ENCODE measurements at places on chromosomes 1 and 21. TPM values are rescaled to one million over a fixed set of nuclear protein-coding genes. Genes with fewer than 3 reads are reported as not detected.

The PGBD5 gene
- 2.6 TPM for total RNA-seq

GRCh38 chr1:29628190-29628589 is 391.9 kb downstream of the PTPRU start:
- H3K4me3 ChIP-seq: no peak overlapping the region
- no peaks in the 10 kb centered on the region for H3K36me3 ChIP-seq
- H3K27me3 ChIP-seq: no peaks in the 10 kb centered on the region
- no peak for DNase-seq

DNA sequence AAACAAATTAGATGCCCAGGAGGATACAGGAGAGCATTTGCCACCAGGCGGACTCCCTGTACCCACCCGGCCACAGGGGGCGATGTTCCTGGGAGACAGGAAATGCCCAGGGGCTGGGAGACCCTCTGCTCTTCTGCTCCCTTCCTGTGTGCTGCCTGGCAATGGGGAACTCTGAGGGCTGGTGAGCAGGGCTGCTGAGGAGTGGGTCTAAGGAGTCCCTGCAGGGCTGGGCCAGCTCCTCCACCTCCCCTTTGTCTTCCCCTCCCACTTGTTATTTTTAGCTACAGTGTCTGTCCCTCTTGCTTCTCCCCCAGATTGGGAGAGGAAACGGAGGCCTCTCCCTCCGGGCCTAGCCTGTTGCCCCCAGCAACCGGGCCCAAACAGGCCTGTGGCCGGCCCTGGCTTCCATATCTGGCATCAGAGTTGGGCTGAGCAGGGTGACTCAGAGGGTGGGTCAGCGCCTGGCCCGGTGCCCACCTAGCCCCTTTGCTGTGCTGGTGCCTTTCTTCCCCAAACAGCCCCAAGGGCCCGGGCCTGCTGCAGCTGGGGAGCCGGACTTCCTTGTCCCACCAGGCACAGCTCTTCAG is 11.6 kb downstream of the LMNA start:
- H3K4me1 ChIP-seq: peaks cover 93% of the 10 kb centered on the region
- DNase-seq: peak; percentile 82
- H3K27ac ChIP-seq: peak overlapping the region; percentile 96
- H3K36me3 ChIP-seq: peaks cover 7% of the 10 kb centered on the region

The PROK1 gene
- total RNA-seq: not detected

- no peak overlapping the region for H3K27ac ChIP-seq
- H3K36me3 ChIP-seq: no peaks in the 10 kb centered on the region
- no peak overlapping the region for H3K4me3 ChIP-seq
These were observed 27.0 kb downstream of the ALPL start for GRCh38 chr1:21536218-21536617.

GRCh38 chr1:171468120-171468750 is 17.1 kb upstream of the PRRC2C start:
- no peak for DNase-seq
- H3K36me3 ChIP-seq: no peaks in the 10 kb centered on the region
- no peak overlapping the region for H3K27ac ChIP-seq
- no peaks in the 10 kb centered on the region for H3K27me3 ChIP-seq
- no peak overlapping the region for H3K4me3 ChIP-seq
- H3K4me1 ChIP-seq: no peaks in the 10 kb centered on the region

GRCh38 chr1:24786191-24786590 is 40.9 kb downstream of the CLIC4 start:
- H3K4me3 ChIP-seq: no peak overlapping the region
- no peaks in the 10 kb centered on the region for H3K36me3 ChIP-seq
- H3K27ac ChIP-seq: peak overlapping the region; percentile 2
- DNase-seq: no peak
- H3K4me1 ChIP-seq: no peaks in the 10 kb centered on the region
- no peaks in the 10 kb centered on the region for H3K27me3 ChIP-seq

DNA sequence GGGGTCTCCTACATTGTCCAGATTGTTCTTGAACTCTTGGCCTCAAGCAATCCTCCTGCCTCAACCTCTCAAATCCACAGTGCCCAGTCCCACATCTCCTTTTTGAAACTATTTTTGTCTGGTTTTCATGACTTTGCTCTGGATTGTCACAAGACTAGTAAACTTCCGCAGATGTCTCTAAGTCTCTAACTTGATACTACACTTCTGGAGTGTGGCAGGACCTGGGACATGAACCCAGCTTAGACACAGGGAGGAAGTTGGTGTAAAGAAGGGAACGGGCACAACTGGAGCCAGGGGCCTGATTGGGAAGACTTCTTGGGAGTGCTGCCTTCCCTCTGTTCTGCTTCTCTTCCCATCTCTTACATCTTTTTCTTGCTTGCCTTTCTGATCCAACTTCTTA is 16.2 kb upstream of the DISC1 start:
- no peak overlapping the region for H3K4me3 ChIP-seq
- no peaks in the 10 kb centered on the region for H3K4me1 ChIP-seq
- H3K27me3 ChIP-seq: no peaks in the 10 kb centered on the region

Measured in transverse colon (tissue), 4 donors.